ENCODE measurements at places on chromosomes 2 and 18.

- no peak for DNase-seq
Measured at GRCh38 chr18:48776641-48777025, 174.1 kb downstream of the SMAD7 start.

GRCh38 chr2:18722101-18722500 is 132.7 kb upstream of the NT5C1B start:
- DNase-seq: no peak

DNA sequence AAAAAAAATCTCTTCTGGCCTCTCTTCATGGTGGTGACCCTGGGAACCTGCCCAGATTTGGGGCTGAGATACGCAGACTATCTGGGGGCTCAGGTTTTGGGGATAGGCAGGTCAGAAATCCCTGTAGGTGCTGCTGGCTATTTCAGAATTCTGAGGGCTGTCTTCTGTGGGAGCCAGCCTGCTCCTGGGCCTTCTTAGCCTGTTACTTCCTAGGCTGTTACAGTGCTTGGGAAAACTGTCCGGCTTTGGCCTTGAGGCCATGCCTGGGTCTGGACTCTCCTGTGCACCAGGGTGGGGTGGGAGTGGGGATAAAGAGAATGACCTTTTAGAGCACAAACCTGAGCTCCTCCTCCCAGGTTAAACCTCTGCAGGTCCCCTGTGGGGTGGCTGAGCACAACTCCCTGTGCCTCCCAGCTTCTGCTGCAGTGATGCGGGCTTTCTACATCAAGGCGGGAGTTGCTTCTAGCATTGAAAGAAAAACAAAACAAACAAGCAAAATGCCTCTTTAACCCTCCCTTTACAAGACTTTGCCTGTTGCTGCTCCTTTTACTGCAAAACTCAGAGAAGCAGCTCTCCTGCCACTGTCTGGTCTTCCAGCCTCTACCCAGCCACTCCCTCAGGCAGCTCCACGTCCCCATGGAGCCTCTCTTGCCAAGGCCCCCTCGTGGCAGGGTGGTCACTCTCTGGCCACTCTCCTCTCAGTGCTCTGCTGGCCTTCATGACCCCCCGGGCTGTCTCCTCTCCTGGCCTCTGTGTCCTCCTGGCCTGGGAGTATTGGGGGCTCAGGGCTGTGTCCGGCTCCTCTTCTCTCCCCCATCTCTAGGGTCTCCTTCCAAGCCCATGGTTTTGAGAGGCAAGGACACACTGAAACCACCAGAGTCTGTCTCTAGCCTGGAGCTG is 293.0 kb upstream of the HS6ST1 start:
- DNase-seq: no peak

DNA sequence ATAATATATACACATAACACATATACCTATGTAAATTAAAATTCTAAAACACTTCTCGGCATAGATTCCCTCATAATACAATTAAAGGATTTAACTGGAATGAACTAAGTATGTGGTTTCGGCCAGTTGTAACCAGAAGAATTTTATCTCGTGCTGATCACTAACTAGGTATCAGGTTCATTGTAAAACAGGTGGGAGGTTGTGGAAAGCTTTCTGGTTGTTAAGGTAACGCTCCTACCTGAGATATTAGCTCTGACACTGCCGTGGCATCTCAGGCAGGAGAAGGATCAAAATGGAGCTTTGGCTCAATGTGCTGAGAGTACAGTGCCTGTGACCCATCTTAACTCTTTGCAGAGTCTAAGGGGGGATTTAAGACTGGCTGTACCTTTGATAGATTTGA is 42.5 kb downstream of the SLC9A2 start:
- no peak for DNase-seq

GRCh38 chr2:230742781-230743180 is 30.1 kb downstream of the CAB39 start:
- no peak for DNase-seq
